ENCODE measurements at places on chromosomes 16 and 17. TPM values are rescaled to one million over a fixed set of nuclear protein-coding genes. Genes with fewer than 3 reads are reported as not detected.

GRCh38 chr17:75503337-75503950, 11.9 kb downstream of the CASKIN2 start:
- no peaks in the 10 kb centered on the region for H3K4me1 ChIP-seq
- H3K27me3 ChIP-seq, result no peaks in the 10 kb centered on the region
- H3K4me3 ChIP-seq, result no peak overlapping the region
- DNase-seq, result no peak
- peaks cover 4% of the 10 kb centered on the region for H3K36me3 ChIP-seq

DNA sequence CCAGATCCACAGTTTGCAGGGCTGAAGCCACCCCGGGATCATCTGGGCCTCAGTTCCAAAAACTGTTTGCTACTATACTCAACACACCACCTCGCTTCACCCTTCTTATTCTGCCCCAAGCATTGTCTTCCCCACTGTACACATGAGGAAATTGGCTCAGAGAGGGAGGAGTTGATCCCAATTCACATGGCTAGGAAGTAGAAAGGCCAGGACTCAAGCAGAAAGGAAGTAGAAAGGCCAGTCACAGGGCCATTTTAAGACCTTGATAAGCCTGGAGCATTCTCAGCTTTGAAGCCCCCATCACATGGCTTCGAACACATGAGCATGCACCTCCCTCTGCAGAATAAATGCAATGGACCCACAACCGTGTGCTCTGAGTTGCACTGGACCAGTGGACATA, 7.7 kb upstream of the PRSS22 start:
- H3K4me3 ChIP-seq, result no peak overlapping the region
- no peaks in the 10 kb centered on the region for H3K36me3 ChIP-seq
- no peak overlapping the region for H3K27ac ChIP-seq
- H3K4me1 ChIP-seq, result peaks cover 32% of the 10 kb centered on the region

- no peak for DNase-seq
- H3K27me3 ChIP-seq, result peaks cover 13% of the 10 kb centered on the region
- H3K36me3 ChIP-seq, result peaks cover 26% of the 10 kb centered on the region
- no peak overlapping the region for H3K4me3 ChIP-seq
Measured at GRCh38 chr16:31376705-31377104, 16.4 kb upstream of the ITGAD start.

DNA sequence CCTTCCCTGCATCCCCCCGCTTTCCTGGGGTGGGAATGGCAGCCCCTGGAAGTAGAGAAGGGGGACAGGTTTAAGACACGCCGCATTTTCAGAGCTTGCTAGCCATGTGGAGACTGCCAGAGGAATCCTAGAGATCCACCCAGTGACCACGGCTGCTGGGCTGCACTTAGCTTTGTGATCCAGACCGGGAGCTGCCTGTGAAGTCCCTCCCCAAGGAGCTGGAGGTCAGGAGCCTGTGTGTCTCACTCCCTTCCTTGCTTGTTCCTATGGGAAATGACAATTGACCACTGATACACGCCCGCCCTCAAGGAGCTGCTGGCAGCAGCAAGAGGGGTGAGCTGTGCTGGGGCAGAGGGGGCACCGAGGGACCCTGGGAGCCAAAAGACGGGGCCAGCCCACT, 73.7 kb downstream of the SREBF1 start:
- H3K4me1 ChIP-seq, result peaks cover 57% of the 10 kb centered on the region
- H3K4me3 ChIP-seq, result no peak overlapping the region
- peaks cover 7% of the 10 kb centered on the region for H3K36me3 ChIP-seq

DNA sequence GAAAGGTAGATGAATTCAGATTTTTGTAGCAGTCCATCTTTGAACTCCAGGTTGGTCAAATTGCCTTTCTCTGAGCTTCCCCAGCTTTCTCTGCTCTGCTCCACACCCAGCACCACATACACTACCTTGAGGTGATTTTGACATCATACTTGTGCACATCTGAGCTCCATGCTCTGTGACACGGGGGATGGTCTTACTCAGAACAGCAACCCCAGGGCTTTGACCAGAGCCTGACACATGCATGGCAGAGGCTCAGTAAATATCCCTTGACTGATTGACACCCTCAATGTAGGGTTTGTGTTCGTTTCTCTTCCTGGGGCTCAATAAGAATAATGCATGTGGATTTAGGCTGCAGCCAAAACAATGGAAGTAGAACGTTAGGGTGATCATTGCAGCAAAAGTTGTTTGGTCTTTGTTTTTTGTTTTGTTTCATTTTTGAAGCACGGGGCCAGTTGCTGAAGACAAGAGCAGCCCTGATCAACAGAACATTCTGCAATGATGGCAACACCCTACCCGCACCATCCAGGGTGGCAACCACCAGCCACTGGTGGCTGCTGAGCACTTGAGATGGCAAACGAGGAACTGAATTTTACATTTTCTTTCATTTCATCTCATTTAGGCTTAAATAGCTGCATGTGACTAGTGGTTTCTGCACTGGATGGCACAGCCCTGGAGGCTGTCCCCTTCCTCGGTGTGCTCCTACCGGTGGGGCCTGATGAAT, 224.8 kb upstream of the TNRC6C start:
- no peak overlapping the region for H3K4me3 ChIP-seq
- no peak overlapping the region for H3K27ac ChIP-seq
- DNase-seq, result peak; percentile 9
- no peaks in the 10 kb centered on the region for H3K36me3 ChIP-seq
- peaks cover 1% of the 10 kb centered on the region for H3K4me1 ChIP-seq
- peaks cover 37% of the 10 kb centered on the region for H3K27me3 ChIP-seq

DNA sequence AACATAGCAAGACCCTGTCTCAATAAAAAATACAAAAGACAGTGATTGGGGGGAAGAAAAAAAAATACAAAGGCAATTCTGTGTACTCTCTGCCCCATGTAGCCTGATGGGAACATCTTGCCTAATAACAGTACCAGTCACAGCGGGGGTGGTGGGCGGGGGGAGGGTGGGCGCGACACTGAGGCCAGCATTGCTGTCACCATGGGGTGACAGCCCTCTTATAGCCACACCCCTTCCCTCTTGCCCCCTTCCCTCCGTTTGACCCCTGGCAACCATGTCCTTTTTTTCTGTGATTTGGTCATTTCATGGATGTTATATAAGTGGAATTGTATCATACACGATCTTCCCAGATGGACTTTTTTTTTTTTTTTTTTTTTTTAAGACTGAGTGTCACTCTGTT, 80.9 kb downstream of the DNAH17 start:
- H3K36me3 ChIP-seq, result no peaks in the 10 kb centered on the region
- H3K27ac ChIP-seq, result no peak overlapping the region
- DNase-seq, result no peak
- no peaks in the 10 kb centered on the region for H3K4me1 ChIP-seq
- no peaks in the 10 kb centered on the region for H3K27me3 ChIP-seq

DNA sequence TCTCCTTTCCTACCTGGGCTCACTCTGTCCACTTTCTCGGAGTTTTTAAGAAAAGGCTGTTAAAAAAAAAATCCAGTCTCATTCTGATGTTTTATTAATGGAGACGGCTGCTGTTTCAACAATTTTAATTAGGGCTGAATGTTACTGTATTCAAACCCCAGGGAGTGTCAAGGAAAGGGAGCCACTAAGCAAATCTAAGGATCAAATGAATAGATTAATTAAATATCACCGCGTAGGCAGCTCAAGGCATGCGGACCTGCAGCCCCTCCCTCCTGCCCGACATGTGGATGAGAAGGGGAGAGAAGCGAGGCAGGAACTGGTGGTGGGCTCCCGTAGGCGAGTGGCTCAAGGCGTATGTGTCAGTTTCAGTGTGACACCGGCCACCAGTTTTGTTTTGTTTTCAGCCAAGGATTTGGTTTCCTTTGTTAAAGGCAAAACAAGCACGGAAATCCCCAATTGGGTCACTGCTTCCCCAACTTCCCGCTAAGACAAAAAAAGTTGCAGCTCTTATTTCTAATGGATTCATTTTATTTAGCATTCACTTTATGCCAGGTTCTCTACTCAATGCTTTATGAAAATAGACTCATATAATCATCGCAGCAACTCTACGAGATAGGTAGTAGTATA, 110.6 kb downstream of the GP2 start:
- DNase-seq, result no peak
- no peaks in the 10 kb centered on the region for H3K4me1 ChIP-seq
- H3K36me3 ChIP-seq, result no peaks in the 10 kb centered on the region
- no peaks in the 10 kb centered on the region for H3K27me3 ChIP-seq
- no peak overlapping the region for H3K4me3 ChIP-seq

- no peak for DNase-seq
- peak overlapping the region; percentile 94 for H3K27ac ChIP-seq
- H3K4me3 ChIP-seq, result peak overlapping the region; percentile 96
Measured at GRCh38 chr17:42743595-42744282, 1.1 kb downstream of the EZH1 start.

- H3K4me1 ChIP-seq, result peaks cover 11% of the 10 kb centered on the region
- peaks cover 51% of the 10 kb centered on the region for H3K36me3 ChIP-seq
- no peaks in the 10 kb centered on the region for H3K27me3 ChIP-seq
- DNase-seq, result no peak
- no peak overlapping the region for H3K27ac ChIP-seq
Measured at GRCh38 chr17:11991461-11991860, 5.8 kb downstream of the ZNF18 start.

GRCh38 chr17:42233156-42233555, 38.9 kb upstream of the GHDC start:
- H3K27me3 ChIP-seq, result no peaks in the 10 kb centered on the region
- no peak for DNase-seq
- peaks cover 7% of the 10 kb centered on the region for H3K4me1 ChIP-seq

DNA sequence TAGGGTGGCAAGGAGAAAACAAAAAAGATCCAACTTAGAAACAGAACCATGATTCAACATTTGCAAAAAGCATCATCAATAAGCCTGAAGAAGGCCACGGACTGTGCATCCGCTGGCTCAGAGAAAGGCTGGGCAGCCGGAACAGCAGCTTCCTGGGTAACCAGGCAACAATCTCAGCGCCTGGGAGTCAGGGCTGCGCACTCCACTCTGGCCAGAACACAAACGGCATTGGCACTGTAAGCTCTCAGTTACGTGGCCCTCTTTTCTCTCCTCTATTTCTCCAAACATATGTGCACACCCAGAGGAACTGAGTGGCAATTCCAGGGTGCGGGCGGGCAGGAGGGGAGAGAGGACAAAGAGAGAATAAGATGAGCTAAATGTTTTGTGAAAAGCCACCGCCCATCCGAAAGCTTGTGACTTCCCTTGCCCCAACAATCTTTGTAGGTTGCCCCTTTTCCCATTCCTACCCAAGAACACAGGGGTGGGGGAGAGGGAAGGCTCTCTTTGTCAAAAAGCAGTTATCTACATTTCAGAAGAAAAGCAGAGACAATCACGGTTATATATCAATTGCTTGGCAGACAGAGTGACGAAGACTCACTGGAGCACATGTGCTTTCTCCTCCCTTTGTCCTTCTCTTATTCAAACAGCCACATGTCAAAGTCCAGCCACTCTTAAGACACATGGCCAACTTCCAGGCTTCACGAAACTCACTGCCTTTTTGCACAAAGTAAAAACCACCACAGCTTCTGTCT, 6.6 kb upstream of the GHDC start:
- peaks cover 38% of the 10 kb centered on the region for H3K36me3 ChIP-seq
- no peak overlapping the region for H3K4me3 ChIP-seq
- H3K27ac ChIP-seq, result peak overlapping the region; percentile 43
- H3K27me3 ChIP-seq, result no peaks in the 10 kb centered on the region

GRCh38 chr17:65268832-65269231, 131.7 kb downstream of the RGS9 start:
- DNase-seq, result no peak
- peaks cover 18% of the 10 kb centered on the region for H3K27me3 ChIP-seq
- peaks cover 5% of the 10 kb centered on the region for H3K36me3 ChIP-seq
- H3K4me3 ChIP-seq, result no peak overlapping the region
- H3K27ac ChIP-seq, result no peak overlapping the region

DNA sequence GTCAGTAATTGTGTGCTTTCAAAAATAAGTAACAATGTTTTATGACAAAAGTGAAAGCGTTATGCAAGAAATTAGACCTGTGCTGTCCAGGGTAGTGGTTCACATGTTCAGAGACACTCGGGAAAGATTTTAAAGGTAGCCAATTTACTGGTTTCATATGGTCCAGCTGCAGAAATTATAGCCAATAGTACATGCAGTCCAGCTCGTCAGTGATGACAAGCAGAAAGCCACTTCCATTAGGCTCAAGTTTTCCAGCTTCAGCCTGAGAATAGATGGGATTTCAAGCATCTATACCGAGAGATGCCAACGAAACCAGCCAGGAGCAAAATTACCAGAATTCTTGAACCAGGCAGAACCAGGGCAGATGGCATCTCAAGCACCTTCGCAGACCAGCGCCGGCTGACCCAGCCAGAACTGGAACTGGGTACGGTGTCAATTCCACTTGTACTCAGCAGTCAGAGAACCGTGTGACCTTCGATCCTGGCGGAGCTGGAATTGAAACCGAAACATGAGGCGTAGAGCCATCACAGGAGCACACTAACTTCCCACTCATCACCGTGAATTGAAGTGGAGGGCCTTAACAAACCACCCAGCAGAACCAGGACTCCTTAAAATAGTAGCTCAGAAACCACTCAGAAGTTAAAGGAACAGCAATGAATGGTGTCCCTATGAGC, 207.9 kb upstream of the HSBP1 start:
- H3K4me3 ChIP-seq, result no peak overlapping the region
- no peak overlapping the region for H3K27ac ChIP-seq
- H3K4me1 ChIP-seq, result no peaks in the 10 kb centered on the region

DNA sequence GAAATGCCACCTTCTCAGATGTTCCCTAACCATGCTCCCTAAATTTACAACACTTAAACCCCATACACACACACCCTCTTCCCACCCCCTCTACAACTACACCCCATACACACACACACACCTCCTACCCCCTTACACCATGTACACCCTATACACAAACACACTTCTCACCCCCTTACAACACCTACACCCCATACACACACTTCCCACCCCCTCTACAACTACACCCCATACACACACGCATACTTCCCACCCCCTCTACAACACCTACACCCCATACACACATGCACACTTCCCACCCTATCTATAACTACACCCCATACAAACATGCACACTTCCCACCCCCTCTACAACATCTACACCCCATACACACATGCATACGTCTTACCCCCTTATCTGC, 172.0 kb downstream of the SLC39A11 start:
- H3K4me1 ChIP-seq, result no peaks in the 10 kb centered on the region
- H3K27me3 ChIP-seq, result no peaks in the 10 kb centered on the region
- H3K36me3 ChIP-seq, result no peaks in the 10 kb centered on the region
- no peak overlapping the region for H3K4me3 ChIP-seq
- no peak overlapping the region for H3K27ac ChIP-seq
- DNase-seq, result no peak

GRCh38 chr16:80161799-80162739, 378.7 kb upstream of the DYNLRB2 start:
- H3K4me1 ChIP-seq, result no peaks in the 10 kb centered on the region
- no peak for DNase-seq
- H3K36me3 ChIP-seq, result no peaks in the 10 kb centered on the region
- H3K4me3 ChIP-seq, result no peak overlapping the region
- no peaks in the 10 kb centered on the region for H3K27me3 ChIP-seq

Gene PPM1E
- total RNA-seq, result not detected

Gene USP43
- total RNA-seq, result 0.16 TPM

Gene PDILT
- total RNA-seq, result not detected

Gene PIGW
- total RNA-seq, result 8.0 TPM
